Esophagus squamous epithelium (tissue), 5 donors: ENCODE measurements at places on chromosomes 6 and 20.

- H3K4me1 ChIP-seq = peaks cover 7% of the 10 kb centered on the region
- no peak overlapping the region for H3K27ac ChIP-seq
- DNase-seq = no peak
- H3K36me3 ChIP-seq = no peaks in the 10 kb centered on the region
- H3K27me3 ChIP-seq = no peaks in the 10 kb centered on the region
- H3K4me3 ChIP-seq = no peak overlapping the region
Measured at GRCh38 chr6:5191222-5191621, 69.5 kb downstream of the LYRM4 start.

DNA sequence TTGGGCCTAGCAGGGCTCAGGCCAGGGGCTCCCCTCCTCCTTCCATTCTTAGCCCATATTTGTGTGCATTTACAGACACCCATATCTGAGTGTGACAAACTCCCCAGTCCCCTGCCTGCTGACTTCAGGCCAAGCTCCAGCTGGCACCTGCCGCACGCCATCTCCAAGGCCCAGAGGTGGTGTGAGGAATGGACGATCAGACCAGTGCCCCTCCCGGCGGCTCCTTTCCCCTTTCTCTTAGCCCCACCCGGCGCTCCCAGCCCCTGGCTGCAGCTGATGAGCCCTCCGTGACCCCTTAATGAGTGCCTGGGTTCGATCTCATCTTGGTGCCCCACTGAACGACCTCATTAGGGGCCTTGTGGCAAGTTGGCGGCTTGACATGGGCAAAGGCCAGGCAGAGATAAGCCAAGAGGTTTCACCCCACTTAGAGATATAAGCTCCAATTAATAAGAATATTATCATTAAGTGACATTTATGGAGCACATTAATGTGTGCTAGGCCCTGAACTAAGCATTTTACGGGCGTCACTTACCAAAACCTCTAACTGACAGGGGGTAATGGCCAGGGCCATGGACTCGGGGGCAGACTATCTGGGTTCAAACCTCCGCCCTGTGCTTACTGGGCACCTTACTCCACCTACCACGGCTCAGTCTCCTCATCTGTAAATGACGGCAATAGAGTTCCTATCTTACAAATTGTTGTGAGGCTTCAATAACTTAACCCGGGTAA is 17.5 kb downstream of the ADA start:
- H3K4me3 ChIP-seq = no peak overlapping the region
- H3K36me3 ChIP-seq = no peaks in the 10 kb centered on the region
- H3K27ac ChIP-seq = no peak overlapping the region
- H3K27me3 ChIP-seq = no peaks in the 10 kb centered on the region

- H3K4me1 ChIP-seq = peaks cover 43% of the 10 kb centered on the region
- no peak overlapping the region for H3K4me3 ChIP-seq
- no peaks in the 10 kb centered on the region for H3K36me3 ChIP-seq
- no peaks in the 10 kb centered on the region for H3K27me3 ChIP-seq
Measured at GRCh38 chr6:134035823-134036296, 16.6 kb downstream of the SLC2A12 start.

DNA sequence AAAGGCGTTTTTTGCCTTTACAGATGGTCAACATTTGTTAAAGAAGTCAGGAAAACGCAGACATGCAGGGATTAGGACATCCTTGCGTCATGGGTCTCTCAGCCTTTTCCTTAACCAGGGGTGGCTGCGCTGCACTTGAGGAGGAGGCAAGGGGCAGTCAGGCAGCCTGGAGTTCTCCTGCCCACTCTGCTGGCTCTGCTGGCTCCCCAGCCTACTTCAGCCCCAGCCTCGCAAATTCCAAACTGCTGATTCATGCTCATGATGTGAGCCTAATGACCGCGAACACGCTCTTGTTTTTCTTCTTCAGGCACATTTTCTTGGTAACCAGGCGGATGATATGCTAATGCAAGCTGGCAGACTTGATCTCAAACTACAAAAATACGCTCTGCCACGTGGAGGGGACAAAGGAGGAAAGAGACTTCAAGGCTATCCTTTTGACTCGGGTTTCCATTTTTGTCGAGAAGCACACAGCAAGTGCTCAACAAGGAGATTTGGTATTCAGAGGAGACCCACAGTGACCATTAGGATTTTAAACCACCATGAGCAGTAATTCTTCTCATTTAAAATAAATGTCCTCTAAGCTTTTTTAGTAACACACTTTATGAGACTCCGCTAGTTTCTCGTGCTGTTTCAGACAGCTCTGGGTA is 290.3 kb upstream of the STXBP5 start:
- no peak for DNase-seq
- H3K4me1 ChIP-seq = peaks cover 8% of the 10 kb centered on the region
- H3K36me3 ChIP-seq = no peaks in the 10 kb centered on the region

DNA sequence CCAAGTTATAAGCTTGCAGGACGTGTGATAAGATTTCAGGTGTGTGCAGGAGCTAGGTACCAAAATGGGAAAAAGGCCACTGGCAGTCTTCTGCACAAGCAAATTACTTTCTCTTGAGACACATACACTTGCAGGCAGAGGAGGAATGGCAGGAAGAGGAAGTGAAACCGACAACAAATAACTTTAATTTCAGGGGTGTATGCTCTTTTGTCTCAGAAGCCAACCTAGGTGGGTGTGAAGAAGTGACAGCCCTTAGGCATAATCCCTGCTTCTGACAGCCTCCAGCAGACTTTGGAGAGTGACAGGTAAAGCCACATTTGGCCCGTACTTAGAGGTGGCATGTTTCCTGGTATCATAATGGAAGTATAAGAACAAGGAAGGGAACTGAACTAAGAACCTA is 118.8 kb upstream of the TRAF3IP2 start:
- H3K27ac ChIP-seq = no peak overlapping the region
- H3K4me3 ChIP-seq = no peak overlapping the region
- no peaks in the 10 kb centered on the region for H3K36me3 ChIP-seq
- no peaks in the 10 kb centered on the region for H3K4me1 ChIP-seq
- DNase-seq = no peak

DNA sequence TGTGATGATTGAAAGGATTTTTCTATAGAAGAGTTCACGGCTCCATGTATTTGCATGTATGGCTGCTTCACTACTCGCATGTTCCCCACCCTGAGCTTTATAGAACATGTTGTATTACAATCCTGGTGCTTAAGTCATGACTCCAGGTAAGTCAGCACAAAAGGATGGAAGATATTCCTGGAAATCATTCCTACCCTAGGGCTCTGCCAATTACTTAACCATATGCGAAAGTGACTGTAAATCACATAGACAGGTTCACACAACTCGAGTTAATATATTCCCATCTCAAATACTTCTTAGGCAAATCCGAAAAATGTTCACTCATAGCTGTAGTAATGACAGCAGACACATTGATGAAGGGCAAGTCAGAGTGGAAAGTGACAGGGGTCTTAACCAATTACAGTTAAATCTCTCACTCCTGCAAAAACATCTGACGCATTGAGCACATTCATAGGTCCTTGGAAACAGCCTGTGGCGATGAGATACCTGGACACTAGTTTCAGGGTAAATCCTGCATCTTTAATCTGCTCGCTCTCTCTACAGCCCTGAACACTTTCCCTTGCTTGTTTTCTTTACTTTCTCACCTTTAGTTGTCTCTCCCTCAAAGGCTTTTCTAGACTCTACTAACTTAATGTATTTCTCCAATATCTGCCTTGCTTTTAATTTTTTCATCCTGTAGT is 35.1 kb downstream of the RNF217 start:
- no peaks in the 10 kb centered on the region for H3K27me3 ChIP-seq
- H3K36me3 ChIP-seq = no peaks in the 10 kb centered on the region
- H3K27ac ChIP-seq = no peak overlapping the region
- no peak overlapping the region for H3K4me3 ChIP-seq

DNA sequence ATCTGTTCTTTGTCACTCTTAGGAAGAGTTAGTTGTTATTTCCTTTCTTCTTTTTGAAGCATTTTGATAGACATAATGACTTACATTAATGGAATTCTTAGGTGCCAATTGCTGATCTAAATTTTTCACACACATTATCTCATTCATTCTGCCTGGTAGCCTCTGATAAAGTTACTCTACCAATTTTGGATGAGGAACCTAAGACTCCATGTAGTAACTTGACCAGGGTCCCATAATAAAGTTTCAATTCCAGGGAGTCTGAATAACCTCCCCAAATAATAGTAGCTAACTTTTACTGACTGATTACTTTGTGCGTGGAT is 73.2 kb upstream of the CITED2 start:
- no peak overlapping the region for H3K4me3 ChIP-seq
- DNase-seq = no peak
- no peaks in the 10 kb centered on the region for H3K27me3 ChIP-seq
- H3K36me3 ChIP-seq = no peaks in the 10 kb centered on the region
- H3K4me1 ChIP-seq = peaks cover 10% of the 10 kb centered on the region

GRCh38 chr20:52172392-52173047 is 19.1 kb downstream of the ZFP64 start:
- no peak for DNase-seq
- no peaks in the 10 kb centered on the region for H3K27me3 ChIP-seq
- H3K4me3 ChIP-seq = no peak overlapping the region
- H3K36me3 ChIP-seq = no peaks in the 10 kb centered on the region

DNA sequence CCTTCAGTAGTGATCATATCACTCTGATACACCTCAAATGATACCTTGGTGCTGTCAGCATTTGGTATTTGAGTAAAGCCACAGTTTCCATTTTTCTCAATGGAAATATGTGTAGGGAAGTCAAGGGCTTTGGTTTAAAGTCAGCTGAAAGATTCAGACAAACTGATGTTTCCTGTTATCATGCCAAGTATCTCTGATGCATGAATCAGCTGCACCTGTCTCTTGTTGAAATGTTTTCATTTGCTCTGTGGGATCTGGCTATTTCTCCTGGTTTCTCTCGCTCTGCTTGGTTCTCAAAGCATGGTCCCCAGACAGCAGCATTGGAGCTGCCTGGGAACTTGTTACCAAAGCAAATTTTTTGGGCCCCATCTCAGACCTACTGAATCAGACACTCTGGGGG is 23.5 kb downstream of the ZFP64 start:
- no peaks in the 10 kb centered on the region for H3K27me3 ChIP-seq
- H3K4me3 ChIP-seq = no peak overlapping the region
- no peaks in the 10 kb centered on the region for H3K4me1 ChIP-seq
- no peak overlapping the region for H3K27ac ChIP-seq

DNA sequence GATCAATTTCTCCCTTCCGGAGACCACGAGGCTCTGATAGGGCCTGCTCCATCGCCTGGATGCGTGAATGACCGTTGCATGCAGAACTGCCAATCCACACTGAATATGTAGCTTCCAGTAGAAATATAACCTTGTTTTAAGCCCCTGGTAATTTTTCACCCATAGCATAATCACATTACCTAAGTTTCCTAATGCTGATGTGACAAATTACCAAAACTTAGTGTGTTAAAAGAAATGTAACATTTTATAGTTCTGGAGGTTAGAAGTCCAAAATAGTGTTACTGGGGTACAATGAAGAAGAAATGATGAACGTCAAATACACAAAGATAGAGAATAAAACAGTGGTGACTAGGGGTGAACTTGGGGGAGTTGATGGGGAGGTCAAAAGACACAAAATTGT is 22.0 kb upstream of the SIRPD start:
- no peaks in the 10 kb centered on the region for H3K27me3 ChIP-seq
- no peak overlapping the region for H3K27ac ChIP-seq
- DNase-seq = no peak
- no peaks in the 10 kb centered on the region for H3K36me3 ChIP-seq

DNA sequence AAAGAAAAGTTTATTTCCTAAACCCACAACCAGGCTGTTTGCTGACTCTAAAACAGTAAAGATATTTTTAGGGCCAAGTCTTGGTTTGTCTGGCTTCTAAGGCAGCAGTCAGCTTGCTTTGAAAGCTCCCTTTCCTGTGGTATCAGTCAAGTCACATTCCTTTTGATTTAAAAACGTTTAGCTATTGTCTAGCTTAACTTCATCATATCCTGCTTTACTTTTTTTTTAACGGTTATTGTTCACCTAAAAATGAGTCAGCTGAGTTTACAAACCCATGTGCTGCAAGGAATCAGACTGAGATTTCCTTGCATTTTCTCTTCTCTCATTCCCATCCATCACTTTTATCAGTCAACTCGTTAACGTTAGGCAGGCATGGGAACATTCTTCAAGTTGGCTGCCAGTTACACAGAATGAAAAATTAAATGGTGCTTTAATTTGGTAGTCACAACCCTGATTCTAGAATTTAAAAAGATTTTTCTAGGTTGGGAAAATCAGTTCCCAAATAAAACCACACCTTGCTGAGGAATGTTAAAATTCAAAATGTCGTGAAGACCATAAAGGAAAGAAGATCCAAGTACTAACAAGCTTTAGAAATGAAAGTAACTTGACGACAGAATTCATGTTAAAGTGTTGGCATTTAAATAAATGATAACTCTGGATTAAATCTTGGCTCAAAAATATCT is 45.9 kb downstream of the ELOVL5 start:
- H3K36me3 ChIP-seq = no peaks in the 10 kb centered on the region
- peaks cover 9% of the 10 kb centered on the region for H3K4me1 ChIP-seq
- H3K27ac ChIP-seq = peak overlapping the region; percentile 68
- DNase-seq = no peak

- no peaks in the 10 kb centered on the region for H3K4me1 ChIP-seq
- no peak overlapping the region for H3K27ac ChIP-seq
- H3K27me3 ChIP-seq = no peaks in the 10 kb centered on the region
Measured at GRCh38 chr6:2257363-2257762, 12.0 kb upstream of the GMDS start.

DNA sequence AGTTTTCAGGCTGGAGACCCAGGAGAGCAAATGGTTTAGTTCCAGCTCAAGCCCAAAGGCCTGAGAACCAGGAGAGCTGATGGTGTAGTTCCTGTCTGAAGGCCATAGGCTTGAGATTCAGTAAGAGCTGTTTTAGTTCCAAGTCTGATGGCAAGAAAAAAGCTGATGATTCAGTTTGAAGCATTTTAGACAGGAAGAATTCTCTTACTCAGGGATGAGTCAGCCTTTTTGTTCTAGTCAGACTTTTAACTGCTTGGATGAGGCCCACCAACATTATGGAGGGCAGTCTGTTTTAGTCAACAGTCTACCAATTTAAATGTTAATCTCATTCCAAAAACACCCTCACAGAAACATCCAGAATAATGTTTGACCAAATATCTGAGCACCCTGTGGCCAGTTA is 2.5 kb downstream of the ZSCAN26 start:
- DNase-seq = no peak
- H3K4me3 ChIP-seq = no peak overlapping the region
- H3K27ac ChIP-seq = no peak overlapping the region
- H3K27me3 ChIP-seq = no peaks in the 10 kb centered on the region

- no peaks in the 10 kb centered on the region for H3K4me1 ChIP-seq
- H3K4me3 ChIP-seq = no peak overlapping the region
- no peak for DNase-seq
- H3K27ac ChIP-seq = no peak overlapping the region
- H3K36me3 ChIP-seq = no peaks in the 10 kb centered on the region
- peaks cover 56% of the 10 kb centered on the region for H3K27me3 ChIP-seq
Measured at GRCh38 chr6:6556738-6557503, 31.6 kb upstream of the LY86 start.

- no peak overlapping the region for H3K4me3 ChIP-seq
- no peaks in the 10 kb centered on the region for H3K36me3 ChIP-seq
- no peak for DNase-seq
- H3K27ac ChIP-seq = no peak overlapping the region
Measured at GRCh38 chr6:17278289-17279063, 2.7 kb upstream of the RBM24 start.
